ENCODE measurements at places on chromosomes 4 and X. TPM values are rescaled to one million over a fixed set of nuclear protein-coding genes. Genes with fewer than 3 reads are reported as not detected.

The FAT4 gene
- 2.7 TPM for total RNA-seq

The TREX2 gene
- 0.38 TPM for total RNA-seq

The UGT2B17 gene
- 0.28 TPM for total RNA-seq

DNA sequence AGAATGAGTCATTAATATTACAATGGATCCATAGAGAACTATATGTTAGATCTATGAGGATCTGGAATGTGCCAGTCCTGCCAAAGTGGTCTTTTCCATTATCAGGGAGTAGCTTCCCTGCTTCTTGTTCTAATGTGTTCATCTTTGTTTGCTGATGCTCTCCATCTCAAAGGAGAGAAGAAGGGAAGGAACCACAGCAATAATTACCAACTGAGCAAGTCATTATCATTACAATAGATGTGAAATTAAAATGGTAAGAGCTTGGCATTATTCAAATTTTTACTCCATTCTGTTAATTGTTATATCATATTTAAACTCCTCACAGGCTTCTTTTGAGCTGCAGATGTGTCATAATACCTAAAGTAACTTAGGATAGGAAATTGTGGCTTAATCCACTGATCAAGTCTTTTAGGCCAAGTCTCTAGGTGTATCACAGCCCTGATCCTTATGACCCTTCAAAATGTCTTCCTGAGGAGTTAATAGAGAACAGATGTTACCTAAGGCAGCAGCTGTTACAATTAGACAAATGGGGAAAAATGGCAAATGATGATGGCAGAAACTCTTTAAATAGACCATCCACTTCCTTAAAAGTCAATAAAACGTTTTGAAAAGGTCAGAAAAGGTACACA lies 1492.7 kb upstream of the IGFBP7 start:
- H3K4me1 ChIP-seq, result no peaks in the 10 kb centered on the region
- H3K27me3 ChIP-seq, result no peaks in the 10 kb centered on the region
- H3K27ac ChIP-seq, result no peak overlapping the region
- H3K36me3 ChIP-seq, result no peaks in the 10 kb centered on the region
- no peak for DNase-seq

- no peaks in the 10 kb centered on the region for H3K27me3 ChIP-seq
- no peaks in the 10 kb centered on the region for H3K4me1 ChIP-seq
- H3K36me3 ChIP-seq, result no peaks in the 10 kb centered on the region
- peak; percentile 69 for DNase-seq
- H3K27ac ChIP-seq, result no peak overlapping the region
Measured at GRCh38 chr4:77994194-77994721, 62.9 kb upstream of the FRAS1 start.

DNA sequence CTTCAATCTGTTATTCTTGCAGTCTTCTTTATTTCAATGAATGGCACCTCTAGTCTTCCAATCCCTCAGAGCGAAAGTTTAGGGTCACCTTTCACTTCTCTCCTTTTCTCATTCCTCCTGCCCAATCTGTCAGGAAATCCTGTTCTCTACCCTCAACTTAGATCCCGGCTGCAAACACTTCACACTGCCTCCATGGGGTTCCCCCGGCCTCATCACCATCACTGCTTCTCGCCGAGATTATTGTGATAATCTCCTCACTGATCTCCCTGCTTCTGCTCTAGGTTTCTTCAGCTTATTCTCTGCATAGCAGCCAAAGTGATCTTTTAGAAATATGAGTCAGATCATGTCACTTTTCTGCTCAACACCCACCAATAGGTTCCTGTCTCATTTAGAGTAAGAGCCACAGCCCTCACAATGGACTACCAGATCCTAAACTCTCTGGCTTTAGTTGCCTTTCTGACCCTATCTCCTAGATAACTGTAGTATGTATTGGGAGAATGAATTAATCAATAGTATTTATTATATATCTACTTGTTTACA lies 43.6 kb upstream of the TBC1D9 start:
- no peaks in the 10 kb centered on the region for H3K4me1 ChIP-seq
- DNase-seq, result no peak
- no peaks in the 10 kb centered on the region for H3K27me3 ChIP-seq
- no peak overlapping the region for H3K4me3 ChIP-seq
- no peaks in the 10 kb centered on the region for H3K36me3 ChIP-seq
- no peak overlapping the region for H3K27ac ChIP-seq

The SULT1B1 gene
- 0.90 TPM for total RNA-seq

The PHKA1 gene
- total RNA-seq, result 2.1 TPM

DNA sequence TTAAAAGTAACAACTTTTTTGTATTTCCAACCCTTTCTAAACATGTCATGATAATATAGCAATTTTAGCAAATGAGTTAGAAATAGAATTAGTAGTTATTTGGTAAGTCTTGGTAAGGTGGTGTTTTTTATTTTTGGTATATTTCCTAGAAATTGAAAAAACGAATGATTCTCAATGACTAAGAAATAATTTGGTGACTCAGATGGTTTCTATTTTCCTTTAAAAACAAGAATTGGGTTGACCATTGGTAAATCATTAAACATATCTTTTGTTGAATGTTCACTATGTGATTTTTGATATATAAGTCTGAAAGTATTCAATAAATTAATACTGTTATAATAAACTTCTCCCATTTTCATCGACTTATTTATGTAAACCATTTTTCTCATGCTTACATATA lies 206.2 kb upstream of the BANK1 start:
- H3K36me3 ChIP-seq, result no peaks in the 10 kb centered on the region
- no peak overlapping the region for H3K27ac ChIP-seq
- H3K4me1 ChIP-seq, result no peaks in the 10 kb centered on the region
- no peaks in the 10 kb centered on the region for H3K27me3 ChIP-seq
- no peak for DNase-seq

DNA sequence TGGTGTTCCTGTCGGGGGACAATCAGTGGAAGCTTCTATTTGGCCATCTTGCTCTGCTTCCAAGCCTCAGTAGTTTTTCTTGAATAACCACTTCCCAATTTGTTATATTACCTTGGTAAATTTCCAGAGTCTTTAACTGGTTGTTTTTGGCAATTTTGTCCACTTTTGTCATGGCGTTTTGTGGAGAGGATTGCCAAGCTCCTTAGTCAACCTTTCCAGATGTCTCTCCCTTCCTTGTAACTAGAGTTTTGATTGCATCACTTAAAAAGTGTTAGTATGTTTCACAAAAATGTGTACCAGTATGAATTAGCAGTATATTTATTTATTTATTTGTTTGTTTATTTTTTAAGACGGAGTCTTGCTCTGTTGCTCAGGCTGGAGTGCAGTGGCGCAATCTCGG lies 15.8 kb upstream of the UXT start:
- no peak overlapping the region for H3K27ac ChIP-seq
- no peaks in the 10 kb centered on the region for H3K27me3 ChIP-seq
- DNase-seq, result no peak
- H3K4me3 ChIP-seq, result no peak overlapping the region
- H3K36me3 ChIP-seq, result no peaks in the 10 kb centered on the region

The KLF8 gene
- 0.71 TPM for total RNA-seq

The SNCA gene
- total RNA-seq, result 14.1 TPM

The ERCC6L gene
- total RNA-seq, result 5.5 TPM

- no peak for DNase-seq
- H3K4me3 ChIP-seq, result no peak overlapping the region
- H3K27me3 ChIP-seq, result no peaks in the 10 kb centered on the region
- no peaks in the 10 kb centered on the region for H3K36me3 ChIP-seq
Measured at GRCh38 chrX:31449081-31449480, 377.2 kb upstream of the FTHL17 start.

The CT55 gene
- total RNA-seq, result not detected

The CLNK gene
- total RNA-seq, result 1.9 TPM

The CPE gene
- total RNA-seq, result 52.3 TPM

The SPANXN4 gene
- total RNA-seq, result not detected

DNA sequence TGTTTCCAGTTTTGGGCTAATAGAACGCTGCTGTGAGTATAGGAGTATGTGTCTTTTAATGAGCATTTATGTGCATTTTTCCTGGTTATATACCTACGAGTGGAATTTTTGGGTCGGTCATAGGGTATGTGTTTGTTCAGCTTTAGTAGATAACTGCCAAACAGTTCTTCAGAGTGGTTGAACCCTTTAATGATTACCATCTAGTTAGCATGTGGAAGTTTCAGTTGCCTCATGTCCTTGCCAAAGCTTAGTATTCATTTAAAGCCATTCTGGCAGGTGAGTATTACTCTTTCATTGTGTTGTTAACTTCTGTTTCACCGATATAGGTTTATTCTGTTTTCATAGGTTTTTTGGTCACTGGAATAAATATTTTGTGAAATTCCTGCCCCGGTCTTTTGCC lies 229.1 kb downstream of the ARHGAP10 start:
- H3K4me1 ChIP-seq, result no peaks in the 10 kb centered on the region
- no peaks in the 10 kb centered on the region for H3K27me3 ChIP-seq
- no peak for DNase-seq
- H3K36me3 ChIP-seq, result no peaks in the 10 kb centered on the region
- no peak overlapping the region for H3K4me3 ChIP-seq

- DNase-seq, result no peak
- no peaks in the 10 kb centered on the region for H3K4me1 ChIP-seq
- H3K4me3 ChIP-seq, result no peak overlapping the region
- H3K36me3 ChIP-seq, result no peaks in the 10 kb centered on the region
Measured at GRCh38 chrX:32155044-32155638, 1056.2 kb downstream of the DMD start.

GRCh38 chrX:147853701-147854100 lies 58.0 kb upstream of the FMR1 start:
- DNase-seq, result no peak
- H3K36me3 ChIP-seq, result no peaks in the 10 kb centered on the region
- H3K27ac ChIP-seq, result no peak overlapping the region
- no peak overlapping the region for H3K4me3 ChIP-seq

DNA sequence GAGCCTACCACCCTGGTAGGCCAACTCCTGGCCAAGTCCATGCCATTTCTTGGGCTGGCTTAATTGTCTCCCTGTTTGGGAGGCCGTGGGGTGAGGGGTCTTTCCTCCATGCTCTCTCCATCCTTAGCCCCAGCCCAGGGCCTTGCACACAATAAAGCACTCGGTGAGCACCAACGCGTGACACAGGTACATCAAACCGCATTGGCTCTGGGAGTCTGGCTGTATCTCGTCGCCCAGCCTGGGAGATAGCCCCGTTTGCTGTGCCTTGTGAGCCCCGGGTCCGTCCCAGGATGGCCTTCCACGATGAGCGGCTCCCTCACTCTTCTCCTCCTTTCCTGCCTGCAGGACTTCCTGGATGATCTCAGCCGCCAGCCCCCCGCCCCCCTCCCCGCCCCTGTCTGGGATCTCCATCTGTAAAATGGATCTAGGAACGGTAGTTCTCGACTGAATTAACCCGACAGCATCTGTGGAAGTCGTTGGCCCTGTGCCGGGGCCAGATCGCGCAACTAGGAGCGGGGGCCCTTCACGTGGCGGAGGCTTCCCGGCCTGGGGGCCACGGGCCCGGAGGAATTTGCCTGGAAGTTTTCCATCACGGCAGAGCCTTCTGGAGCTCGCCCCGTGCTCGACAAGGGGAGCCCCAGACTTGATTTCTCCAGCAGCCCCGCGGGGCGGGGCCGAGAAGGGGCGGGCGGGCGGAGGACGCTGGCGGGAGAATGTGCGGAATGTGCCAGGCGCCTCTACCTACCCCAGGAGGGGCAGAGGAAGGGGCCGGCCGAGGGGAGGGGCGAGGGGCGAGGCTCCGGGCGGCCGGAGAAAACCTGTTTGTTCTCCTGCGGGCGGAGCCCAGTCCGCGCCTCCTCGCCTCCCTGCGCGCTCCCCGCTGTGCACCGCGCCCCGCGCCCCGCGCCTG lies at the start of gene ZNF185:
Gene ZNF185, plus strand, starts transcription at position 846 of the 910 bp plus-strand sequence. CDS start 16,423 bp downstream, outside the sequence.
- no peak within 1 kb of the TSS for H3K27ac ChIP-seq
- peaks cover 12% of the 10 kb centered on the region for H3K27me3 ChIP-seq
- H3K36me3 ChIP-seq, result no peaks in the 10 kb centered on the region
- no peak within 1 kb of the TSS for H3K4me3 ChIP-seq

DNA sequence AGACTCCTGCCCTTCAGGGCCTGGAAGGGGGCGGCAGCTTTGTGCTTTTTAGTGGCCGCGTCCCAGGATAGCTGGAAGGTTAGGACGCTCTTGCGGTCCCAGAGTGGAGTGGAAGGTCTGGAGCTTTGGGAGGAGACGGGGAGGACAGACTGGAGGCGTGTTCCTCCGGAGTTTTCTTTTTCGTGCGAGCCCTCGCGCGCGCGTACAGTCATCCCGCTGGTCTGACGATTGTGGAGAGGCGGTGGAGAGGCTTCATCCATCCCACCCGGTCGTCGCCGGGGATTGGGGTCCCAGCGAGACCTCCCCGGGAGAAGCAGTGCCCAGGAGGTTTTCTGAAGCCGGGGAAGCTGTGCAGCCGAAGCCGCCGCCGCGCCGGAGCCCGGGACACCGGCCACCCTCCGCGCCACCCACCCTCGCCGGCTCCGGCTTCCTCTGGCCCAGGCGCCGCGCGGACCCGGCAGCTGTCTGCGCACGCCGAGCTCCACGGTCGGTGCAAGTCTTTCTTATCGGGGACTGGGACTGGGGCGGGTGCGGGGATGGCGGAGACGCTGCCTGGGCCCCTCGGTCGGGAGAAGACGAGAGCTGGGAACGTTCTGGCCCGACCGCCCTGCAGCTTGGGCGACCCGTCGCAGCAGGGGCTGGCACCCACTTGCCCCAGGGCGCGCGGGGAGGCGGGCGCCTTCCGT lies at the start of gene EDNRA:
Gene EDNRA, plus strand, starts transcription at position 207 of the 686 bp plus-strand sequence. CDS start 4,585 bp downstream, outside the sequence.
- H3K27me3 ChIP-seq, result peaks cover 20% of the 10 kb centered on the region
- peak within 1 kb of the TSS; percentile 60 for H3K27ac ChIP-seq
- peaks cover 4% of the 10 kb centered on the region for H3K4me1 ChIP-seq
- DNase-seq, result no peak
- peak within 1 kb of the TSS; percentile 34 for H3K4me3 ChIP-seq

DNA sequence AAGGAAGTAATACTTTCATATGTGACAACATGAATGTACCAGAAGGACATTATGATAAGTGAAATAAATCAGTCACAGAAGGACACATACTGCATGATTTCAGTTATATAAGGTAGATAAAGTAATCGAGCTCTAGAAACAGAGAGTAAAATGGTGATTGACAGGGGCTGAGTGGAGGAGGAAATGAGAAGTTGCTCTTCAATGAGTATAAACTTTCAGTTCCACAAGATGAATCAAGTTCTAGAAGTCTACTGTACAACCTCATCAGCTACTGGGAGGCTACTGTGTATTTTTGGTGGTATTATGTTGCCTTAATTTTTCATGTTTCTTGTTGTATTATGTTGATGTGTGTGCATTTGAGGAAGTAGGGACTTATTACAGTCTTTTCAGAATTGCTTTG lies 270.9 kb upstream of the GRIA3 start:
- no peak overlapping the region for H3K27ac ChIP-seq
- H3K27me3 ChIP-seq, result no peaks in the 10 kb centered on the region
- no peaks in the 10 kb centered on the region for H3K4me1 ChIP-seq
- no peak overlapping the region for H3K4me3 ChIP-seq
- H3K36me3 ChIP-seq, result no peaks in the 10 kb centered on the region

GRCh38 chrX:22278375-22278774 lies 5.7 kb downstream of the CBLL2 start:
- no peaks in the 10 kb centered on the region for H3K27me3 ChIP-seq
- no peaks in the 10 kb centered on the region for H3K4me1 ChIP-seq
- H3K27ac ChIP-seq, result no peak overlapping the region
- no peak overlapping the region for H3K4me3 ChIP-seq

DNA sequence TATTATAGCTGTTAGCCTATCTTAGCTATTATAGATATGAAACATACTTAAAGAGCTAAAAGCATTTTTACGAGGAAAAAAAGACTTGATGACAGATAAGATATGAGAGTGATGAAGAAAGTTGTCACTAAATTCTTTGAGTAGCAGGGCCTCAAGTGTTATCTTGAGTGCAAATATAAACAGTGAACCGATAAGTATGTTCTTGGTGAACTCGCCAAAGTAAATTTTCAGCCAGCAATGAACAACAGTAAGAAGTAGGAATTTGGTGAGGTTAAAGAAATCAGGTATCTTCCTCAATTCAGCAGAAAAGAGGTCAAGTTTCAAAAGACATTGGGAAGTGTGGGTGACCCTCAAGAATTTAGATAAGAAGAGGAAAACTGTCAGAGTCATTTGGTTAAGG lies 471.8 kb upstream of the FTHL17 start:
- H3K4me3 ChIP-seq, result no peak overlapping the region
- H3K36me3 ChIP-seq, result no peaks in the 10 kb centered on the region
- no peak for DNase-seq

Measured in thymus (tissue), 14 donors.